Activated T-cell treated with anti-CD3 and anti-CD28 coated beads, Interleukin-2, amount 50 U/mL, for 72 hours (primary cell): ENCODE measurements at places on chromosomes 6 and 20.

DNA sequence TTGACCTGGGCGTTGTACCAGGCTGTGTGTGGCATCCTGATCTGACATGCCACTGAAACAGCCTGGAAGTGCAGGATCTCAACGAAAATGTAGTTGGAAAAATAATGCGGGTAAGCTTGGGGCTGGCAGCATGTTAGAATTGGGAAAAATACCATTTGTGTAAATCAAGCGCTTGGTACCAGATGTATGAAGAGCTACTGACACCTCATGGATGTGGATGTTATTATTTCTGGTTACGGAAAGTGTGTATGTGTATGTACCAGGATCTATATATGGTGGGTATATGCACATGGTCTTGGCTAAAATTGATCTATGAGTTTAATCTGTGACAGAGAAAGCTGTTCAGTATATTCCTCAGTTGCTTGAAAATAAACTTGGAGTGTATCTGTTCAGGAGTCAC is 22.7 kb downstream of the HIVEP1 start:
- H3K27ac ChIP-seq: no peak overlapping the region
- no peaks in the 10 kb centered on the region for H3K27me3 ChIP-seq
- peaks cover 11% of the 10 kb centered on the region for H3K36me3 ChIP-seq

DNA sequence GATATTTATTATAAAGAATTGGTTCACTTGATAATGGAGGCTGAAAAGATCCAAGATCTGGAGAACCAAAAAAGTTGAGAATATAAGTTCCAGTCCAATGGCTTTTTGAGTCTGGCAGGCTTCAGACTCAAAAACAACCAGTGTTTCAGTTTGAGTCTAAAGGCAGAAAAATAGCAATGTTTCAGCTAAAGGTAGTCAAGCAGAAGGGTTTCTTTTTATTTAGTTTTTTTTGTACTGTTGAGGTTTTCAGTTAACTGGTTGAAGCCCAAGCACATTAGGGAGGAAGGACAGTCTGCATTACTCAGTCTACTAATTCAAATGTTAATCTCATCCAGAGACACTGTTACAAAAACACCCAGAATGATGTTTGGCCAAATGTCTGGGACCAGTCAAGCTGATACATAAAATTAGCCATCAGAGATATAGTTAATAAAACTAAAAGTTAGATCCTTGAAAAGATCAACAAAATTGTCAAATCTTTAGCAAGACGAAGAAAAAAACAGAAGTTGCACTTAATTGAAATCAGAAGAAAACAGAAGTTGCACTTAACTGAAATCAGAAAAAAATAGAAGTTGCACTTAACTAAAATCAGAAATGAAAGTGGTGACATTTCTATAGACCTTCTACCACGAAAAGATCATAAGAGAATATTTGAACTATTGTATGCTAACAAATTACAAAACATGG is 980.3 kb upstream of the FLRT3 start:
- H3K4me3 ChIP-seq: no peak overlapping the region
- no peaks in the 10 kb centered on the region for H3K36me3 ChIP-seq
- H3K4me1 ChIP-seq: no peaks in the 10 kb centered on the region
- no peaks in the 10 kb centered on the region for H3K27me3 ChIP-seq
- no peak for DNase-seq

DNA sequence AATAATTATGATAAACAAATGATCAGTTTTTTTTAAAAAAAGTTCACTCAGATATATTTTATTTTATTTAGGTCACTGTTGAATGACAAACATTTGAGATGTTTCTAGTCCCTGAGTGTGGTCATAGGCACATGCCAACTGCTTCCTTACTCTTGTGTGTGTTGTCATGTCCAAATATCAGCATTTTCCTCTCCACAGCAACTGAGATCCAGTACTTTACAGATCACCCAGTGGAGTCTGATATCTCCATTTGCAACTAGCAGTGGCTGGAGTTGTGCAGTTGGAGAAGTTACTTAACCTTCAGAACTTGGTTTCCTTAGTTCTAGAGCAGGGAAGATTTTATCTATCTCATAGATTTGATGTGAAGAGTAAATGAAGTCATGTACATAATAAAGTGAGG is 101.3 kb downstream of the MYB start:
- H3K36me3 ChIP-seq: peaks cover 8% of the 10 kb centered on the region
- H3K4me1 ChIP-seq: peaks cover 17% of the 10 kb centered on the region
- no peak for DNase-seq
- no peak overlapping the region for H3K4me3 ChIP-seq
- no peak overlapping the region for H3K27ac ChIP-seq

DNA sequence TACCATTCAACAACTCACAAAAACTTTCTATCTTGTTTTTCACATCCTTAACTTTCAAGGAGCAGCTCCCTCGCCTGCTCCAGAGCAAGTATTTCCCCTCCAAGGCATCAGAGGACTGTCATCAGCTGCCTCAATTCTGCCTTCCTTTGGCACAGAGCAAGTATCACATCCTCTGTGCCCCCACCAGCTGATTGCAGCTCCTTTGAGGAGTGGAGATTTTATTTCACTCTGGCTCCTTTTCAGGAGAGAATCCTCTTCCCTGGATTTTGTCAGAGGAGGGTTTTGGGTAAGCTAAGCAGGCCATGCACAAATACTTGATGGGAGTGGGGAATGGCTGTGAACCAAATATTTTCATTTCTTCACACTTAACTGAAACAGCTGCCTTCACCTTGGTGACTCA is 610.5 kb upstream of the FLRT3 start:
- no peaks in the 10 kb centered on the region for H3K36me3 ChIP-seq
- H3K27me3 ChIP-seq: no peaks in the 10 kb centered on the region
- no peaks in the 10 kb centered on the region for H3K4me1 ChIP-seq

- no peak overlapping the region for H3K4me3 ChIP-seq
- no peak for DNase-seq
- no peaks in the 10 kb centered on the region for H3K36me3 ChIP-seq
- H3K27ac ChIP-seq: no peak overlapping the region
Measured at GRCh38 chr6:38801305-38801704, 86.2 kb downstream of the DNAH8 start.

- no peak overlapping the region for H3K27ac ChIP-seq
- no peaks in the 10 kb centered on the region for H3K36me3 ChIP-seq
- no peaks in the 10 kb centered on the region for H3K4me1 ChIP-seq
Measured at GRCh38 chr6:121884091-121884490, 448.6 kb downstream of the GJA1 start.
